ENCODE measurements at places on chromosomes 7 and 10.

DNA sequence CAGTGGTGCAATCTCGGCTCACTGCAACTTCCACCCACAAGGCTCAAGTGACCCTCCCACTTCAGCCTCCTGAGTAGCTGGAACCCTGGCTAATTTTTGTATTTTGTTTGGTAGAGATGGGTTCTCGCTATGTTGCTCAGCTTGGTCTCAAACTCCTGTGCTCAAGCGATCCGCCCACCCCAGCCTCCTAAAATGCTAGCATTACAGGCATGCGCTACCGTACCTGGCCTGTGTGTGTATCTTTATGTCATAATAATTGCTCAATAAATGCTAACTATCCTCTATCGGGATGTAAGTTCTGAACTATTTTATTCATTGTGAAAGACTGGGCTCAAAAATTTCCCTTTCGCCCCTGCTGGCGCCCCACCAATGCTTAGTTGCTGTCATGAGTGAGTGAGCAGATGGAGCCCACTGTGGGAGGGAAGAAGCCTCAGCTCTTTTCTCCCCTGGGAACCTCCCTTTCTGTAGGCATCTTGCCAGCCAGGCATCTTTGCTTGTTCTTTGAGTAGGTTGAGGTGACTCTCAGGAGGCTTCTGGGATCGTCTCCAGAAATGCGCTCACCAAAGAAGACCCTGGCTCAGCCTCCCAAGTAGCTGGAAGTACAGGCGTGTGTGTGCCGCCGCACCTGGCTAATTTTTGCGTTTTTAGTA, 38.3 kb downstream of the CAMK1D start:
- no peak for DNase-seq

DNA sequence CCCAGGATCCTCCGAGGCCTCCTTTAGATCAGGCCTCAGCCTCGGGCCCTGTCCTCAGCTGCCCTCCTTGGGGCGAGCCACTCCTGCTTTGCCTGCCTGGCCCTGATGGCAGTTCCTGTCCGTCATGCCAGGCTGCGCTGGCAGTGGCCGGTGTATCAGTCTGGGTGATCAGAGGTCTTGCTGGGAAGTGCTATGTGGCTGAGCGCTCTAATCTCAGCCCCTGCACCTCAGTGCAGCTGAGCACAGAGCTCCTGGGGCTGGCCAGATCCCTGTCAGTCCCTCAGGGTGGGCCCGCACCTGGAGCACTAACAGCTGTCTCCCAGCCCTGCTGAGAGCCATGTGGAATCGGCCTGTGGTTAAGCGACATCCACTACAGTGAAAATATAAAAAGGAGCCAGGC, 14.8 kb upstream of the CFAP46 start:
- no peak for DNase-seq

- no peak for DNase-seq
Measured at GRCh38 chr10:65891073-65891981, 1034.5 kb upstream of the LRRTM3 start.

DNA sequence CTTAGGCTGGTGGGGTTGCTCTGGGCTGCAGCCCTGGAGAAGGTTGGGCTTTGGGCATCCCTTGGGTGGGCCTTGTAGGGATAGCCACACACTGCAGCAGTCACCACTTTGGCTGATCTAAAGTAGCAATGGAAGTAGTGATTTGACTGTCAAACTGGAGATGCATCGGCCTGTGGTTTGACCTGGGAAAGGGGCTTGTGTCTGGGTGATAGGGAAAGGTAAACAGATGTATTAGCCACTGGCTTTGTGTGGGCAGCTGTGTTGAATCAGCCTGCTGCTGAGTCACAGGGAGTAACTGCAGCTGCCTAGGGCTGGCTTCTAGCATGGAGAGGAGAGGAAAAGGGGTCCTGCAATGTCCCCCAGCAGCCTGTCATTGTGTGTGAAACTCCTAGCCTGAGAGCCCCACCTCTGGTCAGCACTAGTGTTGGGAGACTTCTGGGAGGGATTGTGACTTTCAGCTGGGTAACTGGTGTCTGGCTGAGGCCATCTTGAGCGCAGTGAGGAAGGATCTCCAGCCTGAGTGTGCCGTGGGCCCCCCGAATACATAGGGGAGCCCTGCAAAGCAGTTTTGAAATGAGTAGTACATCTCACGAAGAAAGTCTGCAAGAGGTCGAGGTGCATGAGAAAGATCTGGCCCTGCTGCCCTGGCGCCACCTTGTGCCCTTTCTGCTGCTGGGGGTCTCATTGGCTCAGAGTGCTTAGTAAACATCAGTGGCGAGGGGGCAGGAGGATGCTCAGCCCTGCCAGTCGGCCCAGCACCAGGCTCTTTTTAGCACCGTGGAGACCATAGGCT, 117.3 kb downstream of the FANK1 start:
- DNase-seq, result no peak

DNA sequence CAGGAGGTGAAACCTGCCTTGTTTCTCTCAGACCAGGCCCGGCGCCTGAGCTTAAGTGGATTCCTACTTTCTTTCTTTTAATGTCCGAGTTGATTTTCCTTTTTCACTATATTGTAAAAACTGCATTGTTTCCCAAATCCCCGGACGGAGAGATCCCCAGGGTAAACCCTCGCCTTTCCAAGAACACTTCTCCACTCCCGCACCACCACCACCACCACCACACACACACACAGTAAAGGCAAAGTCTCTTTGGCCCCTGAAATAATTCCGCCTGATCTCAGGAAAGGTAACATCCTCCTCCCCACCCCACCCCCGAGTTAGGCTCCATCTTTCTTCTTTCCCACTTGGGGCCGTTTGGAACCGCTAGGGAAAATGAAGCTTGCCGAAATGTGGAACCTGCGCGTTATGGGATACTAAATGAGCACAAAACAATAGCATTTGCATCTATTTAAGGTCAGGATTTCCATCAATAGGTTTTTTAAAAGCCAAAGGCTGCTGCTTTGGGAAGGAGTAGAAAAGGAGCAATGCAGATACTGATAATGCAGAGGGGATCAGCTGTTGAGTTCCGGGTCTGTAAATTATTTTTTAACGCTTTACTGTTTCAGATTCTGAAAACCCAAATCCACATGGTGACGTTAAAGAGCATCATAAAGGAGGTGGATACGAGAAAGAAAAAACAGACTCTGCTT, 2.5 kb downstream of the HPSE2 start:
- DNase-seq, result no peak

- DNase-seq, result peak; percentile 65
Measured at GRCh38 chr7:33050535-33051318, 11.8 kb downstream of the NT5C3A start.

Measured in CD4-positive, alpha-beta T cell treated with Interleukin-2 at 100 ng/mL for 4 hours (primary cell).